Thoracic aorta (tissue), 2 donors: ENCODE measurements at places on chromosomes 1 and 21.

- no peak for DNase-seq
Measured at GRCh38 chr21:34865400-34866241, 183.5 kb downstream of the RUNX1 start.

GRCh38 chr1:174166530-174167264, 7.4 kb downstream of the RABGAP1L start:
- DNase-seq, result no peak

DNA sequence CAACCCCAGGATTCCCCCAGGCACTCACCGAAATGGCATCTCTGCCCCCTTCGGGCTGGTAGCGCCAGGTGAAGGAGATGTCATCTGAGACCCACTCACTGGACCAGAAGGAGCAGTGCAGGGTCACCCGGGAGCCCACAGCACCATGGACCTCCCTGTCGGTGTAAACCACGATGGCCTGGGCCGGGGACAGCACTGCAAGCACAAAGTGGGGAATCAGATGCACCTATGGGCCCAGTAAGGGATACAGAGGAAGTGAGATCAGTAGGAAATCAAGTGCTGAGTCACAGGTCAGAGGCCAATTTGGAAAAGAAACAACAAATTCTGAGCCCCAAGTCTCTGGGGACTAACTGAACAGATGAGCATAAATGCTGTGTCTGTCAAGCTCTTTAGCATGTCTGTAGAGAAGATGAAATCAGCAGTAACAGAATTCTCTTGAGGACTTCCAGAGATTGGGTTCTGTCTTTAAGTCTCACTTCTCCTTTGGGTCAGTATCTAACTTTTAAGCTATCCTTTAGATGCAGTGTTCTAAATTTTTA, 2.5 kb downstream of the MPZ start:
- DNase-seq, result no peak

- no peak for DNase-seq
Measured at GRCh38 chr1:236400061-236400603, 6.0 kb downstream of the EDARADD start.

DNA sequence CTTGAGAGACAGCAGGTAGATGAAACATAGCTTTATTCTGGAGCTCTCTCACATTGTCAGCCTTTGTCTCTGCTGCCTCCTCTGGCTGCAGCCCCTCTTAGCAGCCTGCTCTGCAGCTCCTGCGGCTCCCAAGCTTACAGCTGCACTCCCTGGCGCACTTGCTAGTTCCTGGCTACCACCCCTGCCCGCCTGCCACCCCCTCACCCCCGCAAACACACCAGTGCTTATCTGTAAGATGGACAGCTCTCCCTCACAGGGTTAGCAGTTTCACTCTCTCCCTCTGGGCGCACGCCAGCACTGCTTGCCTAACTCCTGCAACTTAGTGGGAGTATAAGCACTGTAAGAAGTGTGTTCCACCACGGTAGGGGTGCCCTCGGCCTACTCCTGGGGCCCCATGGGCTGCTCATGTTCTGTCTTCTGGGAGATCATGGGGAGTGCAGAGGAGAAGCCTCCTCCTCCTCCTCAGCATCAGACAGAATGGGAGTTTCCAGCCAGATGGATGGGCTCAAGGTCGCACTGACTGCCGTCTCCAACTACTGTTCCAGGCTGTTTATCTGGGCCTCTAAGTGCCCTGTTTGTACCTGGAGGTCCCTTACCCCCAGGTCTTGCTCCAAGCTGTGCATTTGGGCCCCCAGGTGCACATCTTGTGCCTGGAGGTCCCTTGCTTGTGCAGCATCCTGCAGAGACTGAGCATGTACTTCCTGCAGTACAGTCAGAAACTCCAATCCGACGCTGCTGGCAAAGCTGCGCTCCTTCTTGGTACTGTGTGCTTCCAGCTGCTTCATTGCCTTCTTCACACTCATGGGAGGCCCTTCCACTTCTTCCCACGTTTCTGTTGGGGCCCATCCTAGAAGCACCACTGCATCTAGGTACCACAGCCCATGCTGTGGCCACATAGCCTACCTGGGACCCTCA, 1388.1 kb downstream of the AMY1C start:
- no peak for DNase-seq

GRCh38 chr1:23530087-23530746, 816 bp downstream of the E2F2 start:
- DNase-seq, result no peak

DNA sequence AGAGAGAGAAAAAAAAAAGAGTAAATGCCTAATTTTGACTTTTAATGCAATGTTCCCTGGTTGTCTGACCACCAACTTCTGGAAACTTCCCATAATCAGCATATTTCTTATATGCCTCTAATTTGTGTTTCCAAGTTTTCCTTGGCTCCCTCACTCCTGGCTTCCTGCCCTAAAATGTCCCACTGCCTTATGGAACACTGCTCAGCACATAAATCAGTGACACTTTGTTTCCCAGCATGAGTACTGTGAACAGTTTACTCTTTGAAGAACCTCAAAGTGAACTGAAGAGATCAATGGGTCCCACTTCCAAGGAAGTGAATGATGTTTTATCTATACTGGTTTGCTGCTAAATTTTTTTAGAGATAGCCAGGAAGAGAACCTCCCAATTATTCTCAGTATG, 271.3 kb upstream of the PRMT6 start:
- no peak for DNase-seq

DNA sequence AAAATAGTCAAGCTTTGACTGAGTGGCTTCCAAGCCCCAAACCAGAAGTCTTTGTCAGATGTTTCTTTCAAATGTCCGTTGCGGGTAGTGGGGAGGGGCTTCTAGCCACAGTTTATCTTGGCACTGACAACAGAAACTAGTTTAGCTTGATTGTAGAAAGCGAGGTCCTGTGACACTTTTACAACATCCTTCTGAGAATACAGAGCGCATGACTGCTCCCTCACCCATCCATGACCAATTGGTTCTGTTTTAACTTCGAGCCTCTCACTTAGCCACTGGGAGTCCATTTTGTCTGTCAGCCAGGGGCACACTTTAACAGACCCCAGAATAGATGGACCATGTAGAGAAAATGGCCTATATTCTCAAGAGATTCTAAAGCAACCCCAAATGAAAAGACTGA, 199.2 kb upstream of the ST6GALNAC5 start:
- no peak for DNase-seq

- no peak for DNase-seq
Measured at GRCh38 chr1:74584185-74584584, 71.8 kb upstream of the LRRC53 start.

DNA sequence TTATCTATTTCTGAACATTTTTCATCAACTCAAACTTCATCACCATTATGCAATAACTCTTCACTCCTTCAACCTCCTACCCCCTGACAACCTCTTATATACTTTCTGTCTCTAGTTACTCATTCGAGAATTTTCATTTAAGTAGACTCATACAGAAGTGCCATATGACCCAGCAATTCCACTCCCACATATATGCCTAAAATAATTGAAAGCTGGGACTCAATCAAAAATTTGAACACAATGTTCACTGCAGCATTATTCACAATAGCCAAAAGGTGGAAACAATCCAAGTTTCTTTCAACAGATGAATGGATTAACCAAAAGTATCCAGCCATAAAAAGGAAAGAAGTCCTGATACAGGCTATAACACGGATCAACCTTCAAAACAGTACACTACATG, 24.1 kb downstream of the COL11A1 start:
- DNase-seq, result no peak

GRCh38 chr1:156809281-156809680, 7.4 kb downstream of the SH2D2A start:
- no peak for DNase-seq

- no peak for DNase-seq
Measured at GRCh38 chr1:231093156-231093922, 53.3 kb upstream of the FAM89A start.
